ENCODE measurements at places on chromosomes 4 and X.

- no peak for DNase-seq
These were observed 316.7 kb upstream of the IGFBP7 start for GRCh38 chr4:57426779-57427395.

DNA sequence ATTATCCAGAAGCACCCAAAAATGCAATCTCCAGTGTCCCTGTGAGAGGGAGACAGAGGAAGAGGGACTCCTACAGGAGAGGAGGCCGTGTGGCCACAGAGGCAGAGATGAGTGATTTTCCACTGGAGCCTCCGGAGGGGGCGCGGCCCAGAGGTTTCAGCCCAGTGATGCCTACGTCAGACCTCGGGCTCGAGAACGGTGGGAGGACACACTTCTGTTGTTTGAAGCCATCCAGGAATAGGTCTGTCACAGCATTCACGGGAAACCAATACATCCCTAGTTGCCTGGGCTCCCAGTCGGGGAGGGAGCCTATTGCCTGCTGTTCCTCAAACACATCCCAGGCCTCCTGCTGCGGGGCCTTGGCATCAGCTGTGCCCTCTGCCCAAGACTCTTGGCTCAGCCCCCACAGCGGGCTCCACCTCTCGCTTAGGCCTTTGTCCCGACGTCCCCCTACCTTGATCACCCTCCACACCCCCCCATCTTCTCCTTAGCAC, 39.2 kb upstream of the HMX1 start:
- no peak for DNase-seq

GRCh38 chr4:88938138-88938537, 118.8 kb downstream of the FAM13A start:
- no peak for DNase-seq

GRCh38 chrX:12758291-12758690, 32.9 kb upstream of the PRPS2 start:
- DNase-seq: no peak

DNA sequence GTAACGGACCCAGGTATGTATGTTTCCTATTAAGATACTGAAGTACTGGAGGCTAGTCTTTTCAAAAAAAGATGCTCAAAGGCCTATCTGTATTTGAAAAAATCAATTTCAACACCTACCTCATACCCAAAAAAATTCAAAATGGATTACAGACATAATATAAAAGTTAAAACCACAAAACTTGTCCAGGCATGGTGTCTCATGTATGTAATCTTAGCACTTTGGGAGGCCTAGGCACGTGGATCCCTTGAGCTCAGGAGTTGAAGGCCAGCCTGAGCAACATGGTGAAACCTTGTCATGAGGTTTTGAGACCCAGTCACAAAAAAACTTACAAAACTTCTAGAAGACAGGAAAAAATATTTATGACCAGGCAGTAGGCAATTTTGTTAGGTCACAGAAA, 16.7 kb downstream of the RBMX start:
- DNase-seq: no peak

DNA sequence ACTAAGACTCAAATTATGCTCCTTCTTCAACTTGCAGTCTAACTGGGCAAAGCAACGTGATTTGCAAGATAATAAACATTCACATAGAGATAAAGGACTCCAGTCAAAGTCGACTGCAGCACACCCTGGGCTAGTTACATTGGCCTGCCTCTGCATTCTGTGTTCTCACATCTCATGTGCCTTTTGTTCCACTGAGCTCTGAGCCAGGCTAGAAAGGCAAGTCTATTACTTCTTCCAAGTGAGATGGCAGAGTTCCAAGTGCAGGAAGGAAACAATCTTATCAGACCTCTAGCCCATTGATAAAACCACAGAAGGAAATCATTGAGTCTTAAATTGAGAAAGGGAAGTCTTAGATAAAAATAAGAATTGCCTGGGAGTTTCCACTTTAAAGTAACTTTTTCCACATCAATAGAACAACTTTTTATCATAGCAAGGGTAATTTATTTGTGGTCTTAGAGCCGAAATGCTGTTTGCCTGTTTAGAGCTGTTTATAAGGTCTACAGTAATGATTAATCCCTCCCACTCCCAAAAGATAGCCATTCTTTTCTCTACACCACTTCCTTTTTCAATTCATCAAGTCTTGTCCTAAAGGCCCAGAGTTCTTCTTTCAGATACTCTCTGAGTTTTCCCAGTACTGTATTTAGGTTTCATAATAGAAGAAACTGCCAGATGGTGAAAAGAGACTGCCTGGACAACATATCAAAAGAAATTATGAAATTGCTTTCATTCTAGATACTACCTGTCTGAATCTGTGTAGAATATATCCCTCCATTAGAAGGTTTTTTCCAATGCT, 200.2 kb downstream of the GUCY2F start:
- no peak for DNase-seq

GRCh38 chrX:109696146-109696740, 36.8 kb downstream of the ACSL4 start:
- DNase-seq: no peak

DNA sequence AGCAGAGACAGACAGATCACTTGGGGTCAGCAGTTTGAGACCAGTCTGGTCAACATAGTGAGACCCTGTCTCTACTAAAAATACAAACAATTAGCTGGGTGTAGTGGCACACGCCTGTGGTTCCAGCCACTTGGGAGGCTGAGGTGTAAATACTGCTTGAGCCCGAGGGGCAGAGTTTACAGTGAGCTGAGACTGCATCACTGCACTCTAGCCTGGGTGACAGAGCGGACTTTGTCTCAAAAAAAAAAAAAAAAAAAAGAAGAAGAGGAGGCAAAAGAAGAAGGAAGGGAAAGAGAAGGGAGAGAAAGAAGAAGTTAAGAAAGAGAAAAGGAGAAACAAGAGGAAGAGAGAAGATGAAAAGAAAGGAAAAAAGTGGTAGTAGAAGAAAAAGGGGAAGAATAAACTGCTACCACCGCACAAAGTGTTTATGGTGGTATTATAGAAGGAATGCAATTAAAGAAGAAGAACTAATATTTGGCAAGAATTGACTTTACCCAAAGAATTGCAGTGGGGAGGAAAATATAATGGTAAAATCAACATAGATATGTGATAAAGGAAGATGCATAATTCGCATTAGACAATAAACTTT, 19.6 kb upstream of the NSUN7 start:
- no peak for DNase-seq

GRCh38 chr4:26325191-26325590, 4.4 kb downstream of the RBPJ start:
- no peak for DNase-seq

DNA sequence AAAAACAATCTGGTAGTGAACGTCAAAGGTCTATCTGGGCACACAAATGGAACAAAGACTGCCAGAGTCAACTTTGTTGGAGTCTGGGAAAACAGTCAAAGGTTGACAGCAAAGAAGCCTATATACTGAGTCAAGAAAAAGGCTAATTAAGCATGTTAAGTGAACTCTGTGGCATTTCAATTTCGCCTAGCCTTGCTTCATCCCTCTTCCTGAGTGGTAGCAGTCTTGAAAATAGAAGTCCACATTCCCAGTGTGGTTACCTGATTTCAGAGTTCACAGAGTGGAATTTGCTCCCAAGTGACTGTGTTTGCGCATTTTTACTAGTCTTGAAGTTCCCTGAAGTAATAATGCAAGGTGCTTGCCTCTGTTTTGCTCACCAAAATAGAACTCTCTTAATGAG, 760.0 kb downstream of the FSTL5 start:
- no peak for DNase-seq

DNA sequence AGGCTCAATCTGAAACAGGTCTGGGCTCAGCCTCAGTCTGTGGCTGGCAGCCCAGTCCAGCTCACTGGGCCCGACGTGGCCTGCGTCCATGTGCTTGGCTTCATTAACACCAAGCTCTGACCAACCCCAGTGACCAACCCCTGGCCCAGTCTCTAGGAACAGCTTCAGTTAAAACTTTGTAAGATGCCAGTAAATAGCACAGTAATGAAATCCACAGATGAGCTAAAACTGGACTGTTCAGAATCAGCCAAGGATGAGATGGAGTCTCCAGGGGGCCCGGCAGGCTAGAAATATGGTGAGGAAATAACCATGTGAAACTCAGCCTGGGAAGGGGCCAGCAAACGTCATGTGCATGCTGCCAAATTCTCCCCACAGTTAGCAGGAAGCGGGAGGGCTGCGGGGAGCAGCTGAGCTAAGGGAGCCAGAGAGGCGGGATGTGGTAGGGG, 37.1 kb upstream of the XPNPEP2 start:
- DNase-seq: no peak

DNA sequence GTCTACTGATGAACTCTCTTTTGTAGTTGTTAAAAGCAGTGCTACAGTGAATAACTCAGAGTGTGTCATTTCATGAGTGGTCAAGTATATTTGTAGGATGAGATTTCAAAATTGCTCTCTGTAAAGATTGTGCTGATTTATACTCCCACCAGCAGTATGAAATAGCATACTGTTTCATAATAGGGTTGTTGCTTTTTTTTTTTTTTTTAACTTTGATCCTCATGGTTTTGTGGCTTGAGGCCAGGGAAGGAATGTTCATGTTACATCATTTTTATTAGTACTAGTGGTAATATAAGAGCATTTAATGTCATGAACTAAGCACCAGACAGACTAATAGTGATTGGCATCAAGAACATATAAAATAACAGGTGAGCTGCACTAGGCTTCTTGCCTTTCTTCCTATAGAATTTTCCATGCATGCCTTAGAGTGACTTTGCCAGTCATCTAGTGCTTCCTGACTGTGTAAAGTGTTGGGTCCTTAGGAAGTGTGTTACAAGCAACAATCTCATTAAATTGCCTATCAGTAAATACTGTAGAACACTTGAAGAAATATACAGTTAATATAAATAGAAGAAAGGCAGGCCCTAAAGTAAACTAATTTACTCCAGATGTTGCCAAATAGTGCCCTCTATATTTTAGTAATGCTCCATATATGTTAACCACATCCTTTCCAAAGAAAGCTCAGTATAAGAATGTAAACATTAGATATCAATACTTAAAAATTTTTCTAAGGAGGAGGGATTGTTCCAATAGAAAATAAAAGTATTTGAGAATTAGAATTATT, 38.6 kb upstream of the MSMO1 start:
- DNase-seq: no peak

DNA sequence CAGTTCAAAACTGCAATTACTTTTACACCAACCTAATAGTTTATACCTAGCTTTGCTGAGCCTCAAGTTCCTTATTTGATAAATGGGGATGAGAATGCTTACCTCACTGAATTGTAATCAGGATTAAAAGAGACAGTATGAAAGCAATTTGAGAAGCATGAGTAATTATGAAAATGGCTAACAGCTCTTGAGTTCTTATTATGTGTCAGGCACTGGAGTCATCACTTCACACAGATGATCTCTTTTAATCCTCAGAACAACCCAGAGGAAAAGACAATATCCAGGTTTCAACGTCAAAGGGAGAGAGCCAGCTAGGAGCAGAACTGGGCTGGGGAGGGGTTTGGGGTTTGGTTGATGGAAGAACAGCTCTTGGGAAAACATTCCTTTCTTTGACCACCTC, 221.0 kb upstream of the NWD2 start:
- no peak for DNase-seq

- no peak for DNase-seq
These were observed 157.3 kb upstream of the LDB2 start for GRCh38 chr4:17055788-17056187.

DNA sequence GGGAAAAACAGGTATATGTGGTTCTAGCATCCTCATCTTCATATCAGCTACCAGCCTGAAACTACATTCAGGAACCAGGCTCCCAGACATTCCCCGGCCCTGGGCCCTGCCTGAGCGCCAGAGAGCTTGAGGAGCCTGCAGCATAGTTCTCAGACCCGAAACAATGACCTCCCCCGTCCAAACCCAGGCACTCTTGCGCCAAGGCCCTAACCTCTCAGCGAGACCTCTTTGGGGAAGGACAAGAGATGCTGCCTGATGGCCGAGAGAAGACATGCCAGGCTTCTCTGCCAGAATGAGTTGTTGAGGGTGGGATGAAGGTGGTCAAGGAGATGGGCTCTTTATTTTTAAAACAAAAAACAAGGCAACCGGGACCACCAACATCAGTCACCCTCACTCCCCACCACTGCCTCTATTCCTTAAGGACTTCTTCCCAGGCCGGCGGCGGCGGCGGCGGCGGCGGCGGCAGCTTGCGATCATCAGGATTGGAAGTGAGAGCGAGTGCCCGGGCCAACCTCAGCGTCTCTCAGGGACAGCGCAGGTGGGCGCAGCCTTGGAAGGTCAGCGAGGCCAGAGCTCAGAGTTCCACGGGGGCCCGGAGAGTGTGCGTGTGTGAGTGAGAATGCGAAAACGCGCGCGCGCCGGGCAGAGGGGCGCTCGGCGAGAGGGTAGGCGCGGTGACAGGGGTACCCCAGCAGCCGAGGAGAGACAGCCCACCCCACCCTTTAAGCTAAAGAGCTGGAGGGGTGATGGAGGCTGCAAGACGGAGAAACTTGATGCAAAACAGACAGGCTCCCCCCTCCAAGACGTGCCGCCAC, 601 bp downstream of the INPP4B start:
- no peak for DNase-seq

DNA sequence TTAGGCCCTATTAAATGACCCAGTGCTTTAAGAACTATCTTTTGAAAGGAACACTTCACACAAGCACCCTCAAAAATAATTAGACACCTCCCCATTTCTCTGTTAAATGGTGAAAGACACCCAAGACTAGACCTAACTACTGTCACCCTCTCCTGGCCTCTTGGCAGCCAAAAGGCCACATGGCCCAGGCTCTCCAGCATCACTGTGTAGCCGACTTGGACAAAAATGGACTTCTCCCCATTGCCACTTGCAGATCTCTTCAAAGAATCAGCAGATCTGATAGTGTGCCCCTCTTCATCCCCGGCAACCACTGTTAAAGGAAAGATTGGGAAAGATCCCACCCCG, 2.0 kb downstream of the MID1IP1 start:
- DNase-seq: no peak

DNA sequence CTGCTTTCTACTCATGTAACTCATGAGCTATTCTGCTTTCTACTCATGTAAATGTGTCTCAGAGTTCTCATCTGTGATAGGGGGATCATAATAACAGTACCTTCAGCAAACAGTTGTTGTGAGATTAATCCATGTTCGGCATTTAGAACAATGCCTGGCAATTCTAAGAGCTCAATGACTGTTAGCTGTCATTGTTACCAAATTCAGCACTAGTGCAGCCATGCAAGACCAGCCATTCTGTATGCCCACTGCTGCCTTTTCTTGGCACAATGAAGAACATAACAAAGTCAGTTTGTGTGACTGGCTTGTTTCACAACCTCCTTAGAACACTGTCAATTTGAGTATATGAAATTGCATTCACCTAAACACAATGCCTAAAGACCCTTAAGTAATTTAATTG, 163.2 kb downstream of the ANK2 start:
- DNase-seq: no peak

GRCh38 chr4:106893395-106893881, 142.7 kb downstream of the DKK2 start:
- peak; percentile 58 for DNase-seq
